ENCODE measurements at places on chromosomes 5 and 9.

- DNase-seq = no peak
These were observed 79.0 kb upstream of the ZNF608 start for GRCh38 chr5:124825250-124825982.

DNA sequence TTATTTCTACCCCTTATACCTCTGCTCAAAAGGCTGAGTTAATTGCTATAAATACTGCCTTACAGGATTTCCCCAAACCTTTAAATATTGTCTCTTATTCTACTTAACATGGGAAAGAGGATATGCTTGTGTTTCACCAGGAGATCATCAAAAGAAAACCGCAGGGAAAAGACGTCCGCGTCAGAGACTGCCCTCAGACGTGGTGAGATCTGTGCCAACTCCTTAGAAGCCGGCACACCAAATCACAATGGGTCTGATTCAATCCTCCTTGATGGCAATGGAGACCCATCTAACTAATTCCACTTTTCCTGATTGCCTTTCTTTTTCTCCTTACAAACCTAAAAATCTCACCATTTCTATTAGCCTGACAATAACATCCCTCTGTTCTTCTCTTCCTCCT lies 55.0 kb downstream of the SH3PXD2B start:
- DNase-seq = no peak

DNA sequence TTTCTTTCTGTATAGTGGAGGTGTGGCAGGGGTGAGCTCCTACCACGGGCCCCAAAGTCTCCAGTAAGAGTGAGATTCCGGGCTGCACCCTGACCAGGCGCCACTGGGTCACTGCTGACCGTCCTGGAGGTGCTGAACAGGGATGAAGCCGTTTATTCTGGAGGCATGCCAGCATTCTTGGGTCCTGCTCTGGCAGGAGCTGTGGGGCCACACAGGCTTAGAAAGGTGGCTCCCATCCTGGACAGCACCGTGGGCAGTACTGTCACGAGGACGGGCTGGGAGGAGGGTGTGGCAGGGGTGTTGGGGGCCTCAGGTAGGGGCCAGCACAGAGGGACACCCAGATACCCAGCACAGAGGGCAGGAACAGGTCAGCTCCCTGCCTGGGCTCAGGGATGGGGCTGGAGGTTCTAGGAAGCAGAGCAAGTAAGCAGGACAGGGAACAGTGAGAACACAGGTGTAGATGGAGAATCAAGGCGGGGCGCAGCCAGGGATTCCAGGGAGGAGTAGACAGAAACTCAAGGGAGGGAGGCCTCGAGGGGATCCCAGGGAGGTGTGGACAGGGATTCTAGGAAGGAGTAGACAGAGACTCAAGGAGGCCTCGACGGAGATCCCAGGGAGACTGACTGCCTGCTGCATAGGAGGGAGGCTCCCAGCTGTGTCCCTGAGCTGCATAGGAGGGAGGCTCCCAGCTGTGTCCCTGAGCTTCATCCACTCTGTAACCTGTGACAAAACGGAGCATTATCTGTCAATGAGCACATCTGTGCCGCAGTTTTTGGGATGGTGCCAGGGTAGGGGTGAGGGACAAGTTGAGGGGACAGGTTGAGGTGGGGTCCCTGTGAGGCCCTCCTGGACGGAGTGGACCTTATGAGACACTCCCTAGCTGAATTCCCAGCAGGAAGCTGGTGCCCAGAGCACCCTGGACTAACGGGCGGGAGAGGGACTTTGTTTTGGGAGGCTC lies 1.1 kb upstream of the PLEKHG4B start:
- no peak for DNase-seq

GRCh38 chr9:131017067-131017466 lies 8.1 kb downstream of the LAMC3 start:
- no peak for DNase-seq

GRCh38 chr5:118580949-118581348 lies 407.4 kb downstream of the DTWD2 start:
- DNase-seq = no peak

GRCh38 chr5:173707392-173707791 lies 90.9 kb upstream of the BOD1 start:
- DNase-seq = no peak

DNA sequence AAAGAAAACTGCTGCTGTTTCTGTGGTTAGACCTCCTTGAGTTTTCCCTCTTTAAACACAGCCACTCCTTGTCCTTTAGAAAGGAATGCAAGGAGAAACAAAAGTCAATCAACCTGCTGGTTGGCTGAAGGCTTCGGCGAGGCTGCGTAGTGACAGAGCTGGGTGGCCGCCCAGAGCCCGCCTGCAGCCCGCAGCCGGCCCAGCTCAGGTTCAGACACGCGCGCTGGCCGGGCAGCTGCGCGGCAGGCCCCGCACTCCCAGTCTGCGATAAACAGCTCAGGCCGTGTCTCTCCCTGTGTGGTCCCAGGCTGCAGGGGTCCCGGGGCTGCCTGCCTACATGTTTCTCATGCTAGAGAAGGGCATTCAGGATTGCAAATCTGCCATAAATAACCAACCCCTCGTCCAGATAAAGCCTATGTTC lies 115.4 kb downstream of the HSD17B3 start:
- DNase-seq = no peak

DNA sequence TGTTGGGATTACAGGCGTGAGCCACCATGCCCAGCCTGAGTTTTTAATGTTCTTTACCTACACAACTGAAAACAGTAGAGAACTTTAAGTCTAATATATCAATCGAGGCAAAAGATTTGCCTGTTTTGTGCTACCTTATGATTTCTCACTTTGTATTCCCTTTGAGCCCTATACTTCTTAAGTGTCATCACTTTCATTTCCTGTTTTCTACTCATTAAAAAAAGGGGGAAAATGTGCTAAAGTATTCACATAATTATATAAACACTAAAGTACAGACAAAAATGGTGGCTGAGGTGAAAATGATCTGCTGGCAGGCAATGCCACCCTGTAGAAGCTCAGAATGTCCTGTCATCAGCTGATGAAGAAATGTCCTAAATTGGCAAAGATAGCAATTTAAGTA lies 23.6 kb downstream of the ATG10 start:
- DNase-seq = no peak

DNA sequence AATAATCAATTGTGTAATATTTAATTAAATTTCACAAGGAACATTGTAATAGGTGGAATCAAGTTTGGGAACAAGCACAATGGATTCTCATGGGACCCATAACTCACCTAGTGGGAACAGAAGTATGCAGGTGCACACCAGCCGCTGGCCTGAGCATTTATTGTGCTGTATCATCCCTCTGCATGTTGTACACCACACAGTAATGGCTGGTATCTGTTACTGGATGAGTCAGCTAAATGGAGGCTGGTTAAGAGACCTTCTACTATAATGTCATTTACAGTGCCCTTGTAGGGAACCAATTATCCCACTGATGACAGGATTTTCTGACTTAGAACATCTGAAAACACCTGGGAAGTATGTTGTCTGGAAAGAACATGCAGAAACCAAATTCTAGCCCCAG lies 3.2 kb upstream of the MAP3K1 start:
- DNase-seq = no peak

- DNase-seq = no peak
These were observed 54.5 kb upstream of the RAPGEF1 start for GRCh38 chr9:131794393-131794792.

DNA sequence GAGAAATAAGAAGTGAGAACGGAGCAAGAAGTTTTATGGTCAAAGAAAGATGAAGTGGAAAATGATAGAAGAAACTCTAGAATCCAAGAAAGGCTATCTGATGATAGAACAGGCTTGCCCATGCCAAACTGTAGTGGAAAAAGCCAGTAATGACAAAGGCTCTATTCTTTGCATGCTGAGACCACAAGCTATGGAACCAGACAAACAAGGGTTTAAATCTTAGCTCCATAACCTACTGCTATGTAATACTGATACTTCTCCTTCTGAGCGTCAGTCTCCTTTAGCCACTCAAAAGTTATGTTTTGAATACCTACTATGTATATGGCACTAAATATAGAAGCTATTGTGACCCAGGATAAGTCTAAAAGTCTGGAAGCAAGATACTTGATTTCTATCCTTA lies 51.2 kb upstream of the TRIM32 start:
- DNase-seq = no peak

DNA sequence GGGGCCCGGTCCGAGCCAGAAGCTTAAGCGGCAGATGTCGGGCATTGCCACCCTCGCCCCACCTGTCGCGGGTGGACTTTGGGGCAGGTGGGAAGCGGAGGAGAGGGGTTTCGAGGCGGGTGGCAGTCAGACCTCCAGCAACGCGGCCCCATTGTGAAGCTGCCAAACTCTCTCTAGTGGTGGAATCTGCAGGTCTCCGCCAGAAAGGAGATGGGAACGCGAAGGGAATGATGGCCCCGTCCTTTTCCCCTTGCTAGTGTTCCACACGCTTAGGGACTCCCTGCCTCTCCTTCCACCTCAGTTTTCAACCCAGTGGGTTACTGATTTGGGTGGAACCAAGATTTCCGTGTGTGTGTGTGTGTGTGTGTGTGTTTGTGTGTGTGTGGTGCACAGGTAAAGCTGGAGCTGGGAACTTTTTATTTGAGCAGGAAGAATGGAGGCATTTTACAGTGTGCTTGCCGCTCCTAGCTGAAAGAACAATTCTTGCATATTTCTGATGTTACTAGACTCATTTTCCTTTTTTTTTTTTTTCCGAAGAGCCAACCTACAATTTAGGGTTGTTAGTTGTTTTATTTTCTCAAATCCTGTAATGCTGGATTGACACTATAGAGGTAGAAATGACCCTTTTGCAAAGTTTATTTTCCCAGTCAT lies 1.3 kb downstream of the MACIR start:
- DNase-seq = peak; percentile 75

GRCh38 chr5:143582176-143582575 lies 178.7 kb upstream of the NR3C1 start:
- DNase-seq = no peak

DNA sequence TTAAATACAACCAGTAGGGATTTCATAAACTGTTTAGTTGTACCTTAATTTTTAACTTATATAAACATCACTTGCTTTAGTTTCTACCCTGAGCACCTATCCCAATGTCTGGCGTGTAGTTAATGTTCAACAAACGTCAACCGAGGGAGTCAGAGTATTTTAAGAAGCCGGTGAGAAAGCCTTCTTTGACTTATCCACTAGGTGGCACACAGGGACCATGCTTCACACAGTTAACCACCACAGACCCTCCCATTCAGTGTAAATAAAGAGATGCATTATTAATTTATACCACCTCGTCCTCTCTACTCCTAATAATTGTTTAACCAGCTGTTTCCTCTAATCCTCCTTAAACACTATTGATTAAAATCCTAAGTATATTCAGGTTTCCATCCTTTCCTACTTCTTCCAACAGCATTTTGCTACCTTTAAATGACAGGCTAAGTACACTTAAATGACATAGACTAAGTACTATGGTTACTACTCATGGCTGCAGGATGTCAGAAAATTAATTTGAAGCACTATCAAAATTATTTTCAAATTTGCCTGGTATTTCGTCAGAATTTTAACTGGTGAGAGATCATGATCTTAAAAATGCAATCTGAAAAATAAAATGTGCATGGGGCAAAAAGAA lies 2.3 kb downstream of the HAPLN1 start:
- DNase-seq = no peak

GRCh38 chr9:93097511-93098201 lies 1.6 kb downstream of the CARD19 start:
- peak; percentile 15 for DNase-seq

GRCh38 chr5:103624035-103624480 lies 61.5 kb upstream of the NUDT12 start:
- DNase-seq = no peak

DNA sequence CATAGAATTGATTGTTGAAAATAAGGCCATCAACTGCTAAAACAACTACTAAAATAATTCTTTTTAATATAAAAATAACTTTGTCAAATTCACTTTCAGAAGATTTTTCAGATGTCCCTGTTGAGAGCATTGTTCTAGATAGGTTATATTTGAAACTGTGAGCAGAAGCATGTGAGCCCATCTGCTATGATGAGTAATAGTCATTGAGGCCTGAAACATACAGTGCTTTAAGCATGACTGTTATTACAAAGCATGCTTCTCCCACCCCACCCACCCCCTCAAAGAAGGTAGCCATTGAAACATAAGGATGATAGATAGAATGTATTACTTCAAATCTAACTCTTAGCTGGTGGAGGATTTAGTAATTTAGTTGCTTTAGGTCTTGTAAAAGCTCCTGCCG lies 86.0 kb downstream of the UHRF2 start:
- DNase-seq = no peak

DNA sequence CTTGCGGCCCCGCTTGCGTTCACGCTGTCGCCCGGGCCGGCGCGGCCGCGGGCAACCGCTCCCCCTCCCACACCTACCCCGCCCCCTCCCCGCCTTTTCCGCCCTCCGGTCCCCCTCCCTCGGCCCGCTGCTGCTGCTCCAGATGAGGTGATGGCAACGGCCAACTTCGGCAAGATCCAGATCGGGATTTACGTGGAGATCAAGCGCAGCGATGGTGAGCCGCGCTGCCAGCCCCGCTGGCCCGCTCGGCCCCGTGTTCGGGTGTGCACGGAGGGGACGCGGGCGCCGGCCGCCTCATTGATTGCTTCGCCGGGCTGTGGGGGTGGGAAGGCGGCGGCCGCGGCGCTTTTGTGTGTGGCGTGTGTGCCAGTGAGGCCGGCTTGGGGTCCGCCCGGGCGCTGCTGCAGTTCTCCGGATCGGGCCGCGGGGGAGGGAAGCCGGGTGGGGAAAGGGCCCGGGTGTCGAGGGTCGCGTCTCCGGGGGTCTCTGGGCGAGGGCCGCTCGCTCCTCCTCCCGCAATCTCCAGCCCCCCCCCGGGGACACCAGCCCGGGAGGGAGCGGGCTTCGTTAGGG lies 403 bp downstream of the KIF2A start:
- peak; percentile 53 for DNase-seq

DNA sequence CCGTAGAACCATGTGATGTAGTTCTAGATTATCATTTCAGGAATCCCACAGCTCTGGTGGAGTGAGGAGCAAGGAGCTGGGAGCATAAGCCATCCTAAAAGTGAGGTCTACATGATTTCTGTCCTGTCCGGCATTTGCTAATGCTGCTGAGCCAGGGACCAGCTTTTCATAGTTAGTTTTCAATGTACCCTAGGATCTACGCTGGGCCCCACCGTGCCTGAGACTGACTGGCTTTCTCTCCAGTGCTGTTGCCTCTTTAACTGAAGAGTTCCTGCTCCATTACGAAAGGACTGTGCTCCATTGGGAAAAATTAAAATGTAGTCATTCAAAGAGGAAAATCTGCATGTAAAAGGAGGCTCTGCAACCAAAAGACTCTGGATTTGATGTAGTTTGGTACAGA lies 634.8 kb downstream of the DMRTA1 start:
- DNase-seq = no peak

GRCh38 chr5:54643685-54644106 lies 126.1 kb downstream of the SNX18 start:
- DNase-seq = no peak

- DNase-seq = no peak
These were observed 1077.4 kb upstream of the ARRDC3 start for GRCh38 chr5:92460505-92460904.

GRCh38 chr9:108928386-108928785 lies 5.5 kb downstream of the ELP1 start:
- DNase-seq = no peak

GRCh38 chr9:129428864-129429577 lies 191.9 kb downstream of the C9orf50 start:
- DNase-seq = no peak

GRCh38 chr9:129262261-129262660 lies 84.2 kb upstream of the IER5L start:
- no peak for DNase-seq
